AG09319 (cell line): ENCODE measurements at places on chromosomes 11 and 22.

DNA sequence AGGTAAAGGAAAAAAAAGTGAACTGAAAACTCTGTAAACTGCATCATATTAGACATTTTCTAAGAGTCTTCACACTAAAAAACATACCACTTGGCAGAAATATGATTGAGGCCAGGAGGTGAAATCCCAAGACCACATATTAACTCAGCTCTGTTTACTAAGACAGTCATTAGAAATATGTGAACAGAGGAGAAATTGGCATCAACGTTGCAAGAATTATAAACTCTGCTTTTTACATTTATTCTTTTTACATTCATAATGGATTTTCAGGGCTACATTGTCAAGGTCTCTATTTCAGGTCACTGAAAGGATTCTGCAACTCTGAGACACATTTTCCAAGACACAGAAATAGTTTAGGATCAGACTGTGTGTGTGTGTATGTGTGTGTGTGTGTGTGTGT, 1364.0 kb downstream of the LRRC4C start:
- DNase-seq, result no peak

- no peak for DNase-seq
These were observed 86.3 kb upstream of the NNMT start for GRCh38 chr11:114209904-114210303.

DNA sequence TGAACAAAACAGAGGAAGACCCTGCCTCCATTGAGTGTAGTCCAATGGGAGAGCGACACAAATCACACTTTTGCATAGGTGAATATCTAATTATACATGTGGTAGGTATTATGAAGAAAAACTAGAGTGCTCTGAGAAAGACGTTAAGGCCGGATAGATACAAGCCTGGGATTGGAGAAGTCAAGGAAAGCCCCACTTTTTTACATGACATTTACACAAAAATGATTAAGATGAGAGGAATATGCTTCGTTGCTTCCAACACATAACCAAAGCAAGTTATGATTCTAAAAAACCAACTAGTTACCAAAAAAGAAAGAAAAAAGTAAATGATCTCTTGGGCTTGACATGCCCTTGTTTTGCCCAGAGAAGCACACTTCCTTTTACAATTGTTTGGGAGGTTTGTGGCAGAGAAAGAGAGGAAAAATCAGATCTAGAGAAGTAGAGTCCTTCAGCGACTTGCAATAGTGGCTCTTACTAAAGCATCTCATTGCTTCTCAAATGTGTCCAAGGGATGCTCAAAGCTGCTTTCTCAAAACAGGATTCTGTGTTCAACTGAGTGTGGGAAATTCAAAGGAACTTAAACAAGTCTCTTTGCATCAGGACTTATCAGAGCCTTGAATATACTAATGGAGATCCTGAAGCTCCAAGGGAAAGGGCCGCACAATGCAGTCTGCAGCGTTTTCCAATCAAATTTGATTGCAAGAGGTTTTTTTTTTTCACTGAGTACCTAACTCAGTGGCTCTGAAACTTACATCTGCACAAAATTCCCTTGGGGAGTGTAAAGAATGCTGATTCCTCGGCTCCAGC, 38.8 kb downstream of the FLI1 start:
- no peak for DNase-seq

DNA sequence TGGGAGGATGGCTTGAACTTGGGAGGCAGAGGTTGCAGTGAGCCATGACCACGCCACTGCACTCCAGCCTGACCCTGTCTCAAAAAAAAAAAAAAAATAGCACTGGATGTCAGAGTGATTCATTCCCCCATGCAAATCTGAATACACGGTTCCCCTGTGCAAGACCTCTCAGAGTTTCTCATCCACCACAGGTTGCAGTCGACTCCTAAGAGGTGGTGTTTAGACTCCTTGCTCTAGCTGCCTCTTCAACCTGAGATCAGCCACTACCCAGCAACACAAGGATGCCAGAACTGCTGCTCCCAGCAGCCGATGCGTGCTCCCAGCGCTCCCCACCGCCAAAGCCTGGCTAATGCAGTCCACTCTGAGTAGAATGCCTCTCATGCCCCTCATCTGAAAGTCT, 97.5 kb downstream of the PARVA start:
- DNase-seq, result no peak

DNA sequence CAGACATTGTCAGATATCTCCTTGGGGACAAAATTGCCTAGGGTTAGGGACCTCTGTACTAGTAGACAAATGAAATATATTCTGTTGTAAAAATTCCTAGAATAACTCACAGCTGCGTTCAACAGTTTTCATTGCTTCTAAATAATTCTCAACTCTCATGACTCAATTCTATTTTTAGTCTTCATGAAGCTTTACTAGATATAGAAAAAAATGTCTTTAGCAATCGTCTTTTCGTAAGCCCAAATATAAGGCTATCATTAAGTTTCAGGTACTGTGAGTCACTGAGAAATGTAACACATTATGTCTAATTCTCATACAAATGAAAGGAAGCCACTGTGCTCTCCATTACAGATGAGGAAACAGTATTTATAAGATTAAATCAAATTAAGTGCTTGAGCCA, 6.4 kb downstream of the MMP12 start:
- DNase-seq, result no peak

- DNase-seq, result no peak
These were observed 43.1 kb upstream of the ATXN10 start for GRCh38 chr22:45628515-45628914.

DNA sequence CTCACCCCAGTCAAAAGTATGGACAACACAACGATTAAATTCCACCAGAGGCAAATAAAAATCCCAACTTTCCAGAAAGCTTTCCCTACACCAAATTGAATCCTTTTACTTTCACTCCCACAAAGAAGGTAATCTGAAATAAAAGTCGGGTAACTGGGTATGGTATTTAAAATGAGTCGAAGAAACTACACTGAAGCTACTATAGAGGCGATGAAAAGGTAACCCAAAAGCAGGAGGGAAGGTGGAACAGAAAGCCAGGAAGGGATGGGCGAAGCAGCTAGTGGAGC, 1.1 kb downstream of the PICALM start:
- no peak for DNase-seq

DNA sequence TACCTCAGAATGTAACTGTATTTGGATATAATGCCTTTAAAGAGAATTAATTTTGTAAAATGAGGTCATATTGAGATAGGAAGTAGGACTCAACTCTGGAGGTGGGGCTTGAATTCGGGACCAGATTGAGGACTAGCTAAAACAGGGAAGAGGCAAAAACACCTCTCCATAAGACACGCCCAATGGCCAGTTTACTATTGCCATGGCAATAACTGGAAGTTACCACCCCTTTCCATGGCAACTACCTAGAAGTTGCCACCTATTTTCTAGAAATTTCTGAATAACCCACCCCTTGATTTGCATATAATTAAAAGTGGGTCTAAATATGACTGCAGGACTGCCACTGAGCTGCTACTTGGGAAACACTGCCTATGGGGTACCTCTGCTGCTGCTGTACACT, 206.4 kb downstream of the TTC28 start:
- DNase-seq, result no peak

DNA sequence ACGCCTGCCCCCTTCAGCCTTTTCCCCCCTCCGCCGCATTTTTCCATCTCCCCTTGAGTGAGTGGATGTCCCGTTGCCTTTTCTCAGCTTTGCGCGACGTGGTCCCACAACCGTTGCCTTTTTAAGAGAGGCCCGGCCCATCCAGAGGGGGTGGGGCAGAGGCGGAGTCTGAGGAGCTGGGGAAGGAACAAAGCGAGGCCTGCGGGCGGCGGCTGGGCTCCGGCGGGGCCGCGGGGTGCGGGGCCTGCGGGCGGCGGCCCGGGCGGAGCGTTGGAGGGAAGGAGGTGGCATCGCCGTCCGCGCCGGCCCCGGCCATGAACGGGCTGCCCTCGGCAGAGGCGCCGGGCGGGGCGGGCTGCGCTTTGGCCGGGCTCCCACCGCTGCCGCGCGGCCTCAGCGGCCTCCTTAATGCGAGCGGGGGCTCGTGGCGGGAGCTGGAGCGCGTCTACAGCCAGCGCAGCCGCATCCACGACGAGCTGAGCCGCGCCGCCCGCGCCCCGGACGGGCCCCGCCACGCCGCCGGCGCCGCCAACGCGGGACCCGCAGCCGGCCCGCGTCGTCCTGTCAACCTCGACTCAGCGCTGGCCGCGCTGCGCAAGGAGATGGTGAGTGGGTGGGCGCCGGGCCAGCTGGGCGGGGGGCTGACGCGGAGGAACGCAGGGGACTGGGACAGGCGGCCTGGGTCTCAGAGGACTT, at the start of gene FAM89B:
Gene FAM89B, plus strand, starts transcription at position 183 of the 696 bp plus-strand sequence. Its CDS starts 132 bp downstream, at position 315.
- DNase-seq, result no peak

DNA sequence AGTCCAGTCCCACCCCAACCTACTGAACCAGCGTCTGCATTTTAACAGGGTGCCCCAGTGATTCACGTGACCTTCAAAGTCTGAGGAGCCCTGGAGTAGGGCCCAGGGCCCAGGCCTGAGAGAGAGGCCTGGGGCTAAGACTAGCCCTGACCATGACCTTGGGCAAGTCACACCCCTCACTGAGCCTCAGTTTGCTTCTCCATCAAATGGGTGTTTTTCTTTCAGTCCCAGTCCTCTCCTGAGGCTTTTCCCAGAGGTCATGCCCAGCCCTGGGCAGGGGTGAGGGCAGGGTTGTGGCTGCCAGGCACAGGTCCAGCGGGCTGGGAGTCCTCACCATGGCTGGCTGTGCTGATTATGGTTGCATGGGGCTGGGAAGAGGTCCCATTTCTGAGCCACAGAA, 33.0 kb upstream of the GCAT start:
- no peak for DNase-seq

- no peak for DNase-seq
These were observed 204.0 kb downstream of the TBC1D22A start for GRCh38 chr22:46966495-46966845.

GRCh38 chr11:123478352-123478987, 48.4 kb downstream of the GRAMD1B start:
- peak; percentile 64 for DNase-seq

GRCh38 chr11:36098087-36098486, 154.2 kb downstream of the LDLRAD3 start:
- no peak for DNase-seq

GRCh38 chr11:67299471-67300191, 3.7 kb upstream of the SSH3 start:
- DNase-seq, result no peak

DNA sequence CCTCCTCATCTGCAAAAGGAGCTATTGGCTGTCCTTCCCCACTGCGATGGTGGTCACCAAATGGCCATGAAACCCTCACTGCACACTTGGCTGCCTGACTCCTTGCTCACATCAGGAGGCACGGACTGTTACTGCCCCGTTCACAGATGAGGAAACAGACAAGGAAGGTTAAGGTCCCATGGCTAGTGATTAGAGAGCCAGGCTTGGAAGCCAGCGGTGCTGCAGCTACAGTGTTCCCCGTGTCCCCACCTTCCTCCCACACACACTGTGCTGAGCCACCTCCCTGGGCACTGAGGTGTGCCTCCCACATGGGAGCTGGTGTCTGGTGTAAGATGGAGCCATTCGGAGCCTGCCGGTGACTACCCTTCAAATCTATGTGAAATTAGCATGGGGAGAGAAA, 2.6 kb downstream of the ARHGAP8 start:
- no peak for DNase-seq

- no peak for DNase-seq
These were observed 11.0 kb downstream of the NRXN2 start for GRCh38 chr11:64711956-64712362.

- DNase-seq, result no peak
These were observed 82.4 kb downstream of the DGCR2 start for GRCh38 chr22:19039796-19040280.

DNA sequence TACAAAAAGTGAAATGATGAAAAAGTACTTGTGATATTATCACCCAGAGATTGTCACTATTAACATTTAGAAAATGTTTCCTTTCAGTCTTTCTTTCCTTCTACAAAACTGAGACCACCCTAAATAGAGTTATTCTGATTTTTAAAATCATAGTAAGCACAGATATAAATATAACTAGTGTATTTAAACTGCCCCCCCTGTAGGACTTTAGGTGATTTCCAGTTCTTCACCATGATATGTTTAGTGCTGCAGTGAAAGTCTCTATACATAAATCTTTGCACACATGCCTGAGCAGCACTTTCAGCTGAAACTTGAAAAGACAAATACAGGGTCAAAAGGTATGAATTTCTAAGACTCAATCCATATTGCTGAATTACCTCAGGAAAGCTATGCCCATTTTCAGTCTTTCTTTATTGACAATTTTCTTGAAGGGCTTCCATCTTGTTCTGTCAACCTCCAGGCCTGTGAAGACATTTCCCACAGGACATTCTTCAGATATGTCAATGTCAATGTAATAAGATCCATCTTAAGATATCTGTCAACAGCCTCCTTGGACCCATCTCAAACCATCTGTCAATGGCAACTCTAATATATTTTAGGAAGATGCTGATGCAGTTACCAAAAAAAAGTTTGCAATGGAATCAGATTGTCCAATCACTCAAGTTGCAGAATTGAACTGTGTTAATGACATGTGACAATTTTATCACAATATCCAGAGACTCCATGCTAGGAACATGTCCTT, 30.8 kb upstream of the LDLRAD3 start:
- DNase-seq, result no peak

DNA sequence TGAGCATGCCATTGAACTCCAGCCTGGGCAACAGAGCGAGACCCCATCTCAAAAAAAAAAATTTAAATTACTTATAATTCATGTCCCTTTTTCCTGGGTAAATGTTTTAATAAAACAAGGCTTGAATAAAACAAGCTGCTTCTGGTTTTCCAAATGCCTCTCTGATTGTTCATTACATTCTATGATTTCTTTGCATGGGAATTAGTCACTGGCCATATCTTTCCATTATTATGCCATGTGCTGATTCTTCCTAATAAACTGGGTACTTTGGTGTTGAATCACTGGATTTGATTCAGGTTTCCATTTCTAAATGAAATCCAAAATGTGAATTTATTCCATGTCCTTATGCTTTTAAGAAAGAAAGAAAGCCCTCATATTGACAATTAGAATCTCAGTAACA, 42.6 kb downstream of the ZNF215 start:
- no peak for DNase-seq

DNA sequence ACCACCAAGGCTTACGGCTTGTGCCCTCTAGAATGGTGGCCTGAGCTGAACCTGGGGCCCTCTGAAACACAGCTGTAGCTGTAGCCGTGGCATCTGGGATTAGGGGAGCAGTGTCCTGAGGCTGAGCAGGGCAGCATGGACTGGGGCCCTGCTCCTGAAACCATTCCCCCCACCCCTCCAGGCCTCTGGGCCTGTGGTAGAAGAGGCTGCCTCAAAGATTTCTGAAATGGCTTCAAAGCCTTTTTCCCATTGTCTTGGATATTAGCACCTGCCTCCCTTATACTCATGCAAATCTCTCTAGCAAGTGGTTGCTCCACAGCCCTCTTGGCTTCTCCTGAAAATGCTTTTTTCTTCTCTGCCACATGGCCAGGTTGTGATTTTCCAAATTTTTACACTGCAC, 106.9 kb downstream of the CTNND1 start:
- DNase-seq, result no peak
